Astrocyte (in vitro differentiated cells and primary cell): ENCODE measurements at places on chromosomes 12 and 14.
A peak's percentile ranks its signal among the peaks of the same experiment; 100 is the strongest.

DNA sequence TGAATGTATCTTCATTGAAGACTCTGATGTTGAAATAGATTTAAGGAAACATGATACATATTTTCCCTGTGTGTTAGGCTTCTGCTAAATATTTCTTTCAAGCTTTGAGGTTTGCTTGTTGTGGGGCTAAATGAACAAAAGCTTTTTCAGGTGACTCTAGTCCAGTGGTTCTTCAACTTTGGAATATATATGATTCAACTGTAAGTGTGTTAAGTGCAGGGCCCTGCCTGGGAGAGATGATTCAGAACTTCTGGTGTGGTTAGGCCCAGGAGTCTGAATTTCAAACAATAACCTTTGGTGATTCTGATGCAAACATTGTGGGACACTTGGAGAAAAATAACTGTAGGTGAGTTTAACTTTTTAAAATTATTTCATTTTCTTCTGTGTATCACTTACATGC lies 93.0 kb downstream of the TRHDE start:
- DNase-seq, result peak; percentile 47

DNA sequence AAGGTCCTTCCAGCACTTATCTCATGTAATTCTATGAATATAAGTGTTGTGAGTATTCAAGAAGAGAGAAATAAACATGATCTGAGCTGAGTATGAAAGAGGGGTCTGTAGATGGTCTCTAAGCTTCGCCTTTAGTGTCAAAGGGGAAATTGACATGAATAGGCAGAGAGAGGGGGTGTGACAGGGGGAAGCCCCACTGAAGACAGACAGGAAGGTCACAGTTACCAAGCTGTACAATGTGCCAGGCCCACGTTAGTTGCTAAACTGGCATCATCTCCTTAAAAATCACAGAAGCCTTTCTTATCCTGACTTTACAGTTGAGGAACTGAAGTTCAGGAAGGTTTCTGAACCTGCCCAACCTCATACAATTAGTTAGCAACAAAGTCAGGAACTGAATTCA lies 7.6 kb downstream of the ARHGEF40 start:
- DNase-seq, result no peak

GRCh38 chr12:63915105-63915800 lies 70.8 kb downstream of the SRGAP1 start:
- DNase-seq, result peak; percentile 85

GRCh38 chr12:81114226-81114625 lies 36.3 kb downstream of the ACSS3 start:
- DNase-seq, result no peak

DNA sequence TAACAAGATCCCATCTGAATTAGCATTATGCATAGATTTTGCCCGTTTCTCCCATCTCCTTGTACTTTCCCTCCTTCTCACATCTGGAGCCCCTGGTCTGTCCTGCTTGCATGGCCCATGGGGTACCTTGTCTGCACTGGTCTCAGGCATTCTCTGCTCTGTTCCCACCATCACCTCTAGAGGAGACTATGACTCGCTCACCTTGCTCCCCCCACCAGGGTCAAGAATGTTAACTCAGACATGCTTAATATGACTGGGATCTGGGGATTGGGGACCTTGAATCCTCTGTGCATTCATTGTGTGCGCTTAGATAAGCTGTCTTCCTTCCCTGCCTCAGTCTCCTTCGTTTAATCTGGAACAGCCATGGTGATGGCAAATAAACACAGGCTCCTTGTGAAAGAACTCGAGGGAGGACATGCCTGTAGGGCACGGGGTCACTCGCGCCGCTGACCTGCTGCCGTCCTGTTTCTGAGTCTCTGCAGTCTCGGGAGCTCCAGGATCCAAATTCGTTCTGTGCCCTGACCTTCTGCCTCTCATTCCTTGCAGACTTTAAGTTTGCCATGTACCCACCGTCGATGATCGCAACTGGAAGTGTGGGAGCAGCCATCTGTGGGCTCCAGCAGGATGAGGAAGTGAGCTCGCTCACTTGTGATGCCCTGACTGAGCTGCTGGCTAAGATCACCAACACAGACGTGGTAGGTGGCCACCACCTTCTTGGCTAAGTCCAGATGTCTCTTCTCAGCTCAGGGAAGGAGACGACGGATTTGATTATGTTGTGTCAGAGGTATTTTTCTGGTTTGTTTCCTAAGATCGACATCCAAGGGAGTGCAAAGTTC lies 15.0 kb downstream of the CCND2 start:
- DNase-seq, result no peak

DNA sequence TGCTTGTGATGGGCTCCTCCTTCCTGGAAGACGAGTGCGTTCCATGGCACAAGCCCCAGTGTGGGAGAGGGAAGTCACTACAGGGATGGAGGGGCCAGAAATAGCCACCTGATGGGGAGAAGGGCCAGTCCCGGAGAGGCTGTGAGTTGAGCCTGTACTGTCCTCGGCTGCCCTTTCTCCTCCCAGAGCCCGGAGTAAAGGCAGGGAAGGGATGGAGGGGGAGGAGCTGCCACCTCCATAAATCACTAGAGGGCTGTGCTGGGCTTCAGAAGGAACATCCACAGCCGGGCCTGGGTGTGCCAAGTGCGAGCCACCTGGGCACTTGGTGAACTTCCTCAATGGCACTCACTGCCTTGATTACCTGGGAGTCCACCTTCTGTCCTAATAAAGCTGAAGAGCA lies 110.1 kb downstream of the RBM19 start:
- no peak for DNase-seq

DNA sequence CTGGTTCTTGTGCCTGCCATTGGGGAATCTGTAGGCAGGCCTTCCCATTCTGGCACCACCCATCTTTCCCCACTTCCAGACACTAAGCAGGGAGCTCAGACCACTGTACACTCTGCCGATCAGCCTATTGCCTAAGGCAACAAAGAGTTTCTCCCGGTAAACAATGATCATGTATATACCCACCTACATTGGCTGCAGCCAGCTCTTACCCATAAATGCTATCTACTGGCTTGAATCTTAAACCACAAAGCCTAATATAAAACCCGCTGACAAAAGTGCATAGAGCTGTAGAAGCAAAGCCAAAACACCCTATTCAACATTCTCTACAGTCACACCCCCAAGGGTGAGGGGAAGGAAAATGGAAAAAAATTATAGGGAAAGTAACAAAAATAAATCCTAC lies 20.8 kb upstream of the GLIPR1 start:
- no peak for DNase-seq
